Iris pigment epithelial cell (primary cell): ENCODE measurements at places on chromosomes 5 and 9.

DNA sequence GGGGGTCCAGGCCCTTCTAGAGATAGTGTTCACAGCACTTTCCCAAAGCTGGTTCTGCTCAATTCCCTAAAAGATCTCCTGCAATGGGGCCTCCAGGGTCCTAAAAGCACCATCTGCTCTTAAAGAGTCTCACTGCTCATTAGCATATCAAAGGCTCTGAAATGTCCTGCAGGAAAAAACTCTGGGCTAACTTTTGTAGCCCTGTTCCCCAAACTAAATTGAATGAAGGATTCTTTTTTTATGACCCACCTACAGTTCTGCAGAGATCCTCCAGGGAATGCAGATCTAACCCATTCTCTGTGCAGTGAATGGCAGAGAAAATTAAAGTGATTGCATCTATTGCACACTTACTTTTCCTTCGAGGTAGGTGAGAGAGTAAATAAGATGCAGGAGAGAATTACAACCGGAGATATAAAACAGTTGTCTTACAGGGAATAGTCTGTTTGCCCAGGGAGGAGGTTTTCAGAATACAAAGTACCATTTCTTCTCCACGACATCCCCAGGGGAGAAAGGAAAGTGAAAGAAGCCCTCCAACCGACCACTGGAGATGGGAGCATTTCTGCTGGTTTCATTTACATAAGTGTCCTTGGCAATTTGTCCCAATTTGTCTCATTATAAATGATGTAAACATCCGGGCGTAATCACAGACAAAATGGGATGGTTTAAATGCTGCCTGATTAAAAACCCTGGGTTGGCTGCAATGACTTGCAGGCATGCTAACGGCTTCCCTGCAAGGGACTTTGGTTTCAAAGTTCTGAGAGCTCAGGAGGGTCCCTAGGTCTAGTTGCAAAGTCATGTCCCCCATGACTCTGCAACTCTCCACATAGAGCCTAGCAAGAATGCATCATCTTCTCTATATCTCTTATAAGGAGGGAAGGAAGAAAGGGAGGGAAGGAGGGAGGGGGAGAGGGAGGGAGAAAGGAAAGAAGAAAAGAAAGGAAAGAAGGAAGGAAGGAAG lies 114.0 kb downstream of the KCNIP1 start:
- DNase-seq = no peak

- DNase-seq = no peak
These were observed 298.3 kb upstream of the TNC start for GRCh38 chr9:115416299-115416698.

DNA sequence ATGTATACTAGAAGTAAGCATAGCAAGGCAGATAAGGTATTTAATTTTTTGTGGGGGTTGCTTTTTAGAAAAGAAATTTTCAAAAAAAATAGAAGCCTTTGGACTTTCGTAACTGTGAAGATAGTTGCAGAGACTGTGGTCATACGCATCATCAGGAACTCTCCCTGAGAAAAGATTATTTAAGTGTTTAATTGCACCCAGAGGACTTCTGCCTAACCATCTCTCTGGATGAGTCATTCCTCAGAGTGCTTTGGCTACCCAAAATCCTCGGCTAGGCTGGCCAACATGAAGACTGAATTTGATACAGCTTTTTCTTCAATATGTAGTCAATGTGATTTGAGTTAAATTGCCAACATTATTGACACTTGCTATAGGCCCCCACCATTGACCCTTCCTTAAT lies 296.4 kb downstream of the TLR4 start:
- DNase-seq = no peak

- no peak for DNase-seq
These were observed 1.6 kb downstream of the WDR38 start for GRCh38 chr9:124854822-124855221.

- no peak for DNase-seq
These were observed 590 bp downstream of the PCDHA6 start for GRCh38 chr5:140828362-140828737.

GRCh38 chr5:143121135-143121475 lies 282.4 kb downstream of the NR3C1 start:
- DNase-seq = no peak

DNA sequence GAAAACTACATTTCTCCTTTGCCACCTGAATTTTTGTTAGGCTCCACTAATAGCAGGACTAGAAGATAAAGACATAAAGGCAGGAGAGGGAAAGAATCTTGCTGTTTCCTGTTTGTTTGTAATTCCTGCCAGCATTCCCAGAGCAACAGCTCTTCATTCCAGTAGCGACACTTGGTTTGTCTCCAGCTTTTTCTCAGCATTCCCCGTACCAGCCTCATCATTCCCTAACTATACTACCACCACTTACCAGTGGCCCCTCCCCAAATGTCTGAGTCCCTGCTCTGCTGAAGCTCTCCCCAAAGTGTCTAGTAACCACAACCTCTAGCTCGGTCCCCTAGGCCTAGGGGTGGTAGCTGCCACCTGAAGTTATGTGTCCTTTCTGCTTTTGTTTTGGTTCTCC lies 18.6 kb downstream of the CETN3 start:
- DNase-seq = no peak

DNA sequence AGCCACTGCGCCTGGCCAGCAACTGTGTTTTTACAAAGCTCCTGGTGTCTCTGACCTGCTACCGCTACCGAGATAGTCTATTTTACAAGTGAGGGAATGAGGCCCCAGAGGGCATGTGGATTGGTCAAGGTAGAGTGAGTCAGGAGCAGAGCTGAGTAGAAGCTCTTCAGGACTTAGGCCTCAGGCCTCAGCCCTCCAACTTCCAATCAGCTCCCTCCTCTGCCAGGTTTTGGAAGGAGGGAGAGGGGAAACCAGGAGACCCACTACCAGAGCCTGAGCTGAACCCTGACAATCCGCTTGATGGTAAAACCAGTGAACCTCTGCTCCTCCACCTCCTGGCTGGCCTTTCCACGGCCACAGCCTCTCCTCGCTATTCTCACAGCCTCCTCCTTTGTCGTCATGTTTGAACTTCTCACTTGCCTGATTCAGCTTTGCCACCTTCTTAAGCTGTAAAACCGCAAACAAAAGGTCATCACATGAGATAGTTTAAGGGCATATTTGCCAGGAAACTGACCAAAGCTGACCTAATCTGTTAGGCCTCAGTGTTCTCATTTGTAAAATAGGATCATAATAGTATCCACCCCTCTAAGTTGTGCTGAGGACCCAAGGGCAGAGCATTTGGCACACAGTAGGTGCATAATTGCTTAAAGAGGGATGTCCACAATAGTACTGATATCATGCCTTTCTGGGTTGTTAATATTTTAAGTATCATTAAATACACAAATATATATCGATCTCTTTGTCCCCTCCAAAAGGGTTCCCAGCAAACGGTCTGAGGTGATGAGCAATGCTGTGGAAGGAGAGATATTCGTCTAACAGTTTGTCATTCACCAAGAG lies 1.7 kb downstream of the TRAF1 start:
- DNase-seq = no peak

DNA sequence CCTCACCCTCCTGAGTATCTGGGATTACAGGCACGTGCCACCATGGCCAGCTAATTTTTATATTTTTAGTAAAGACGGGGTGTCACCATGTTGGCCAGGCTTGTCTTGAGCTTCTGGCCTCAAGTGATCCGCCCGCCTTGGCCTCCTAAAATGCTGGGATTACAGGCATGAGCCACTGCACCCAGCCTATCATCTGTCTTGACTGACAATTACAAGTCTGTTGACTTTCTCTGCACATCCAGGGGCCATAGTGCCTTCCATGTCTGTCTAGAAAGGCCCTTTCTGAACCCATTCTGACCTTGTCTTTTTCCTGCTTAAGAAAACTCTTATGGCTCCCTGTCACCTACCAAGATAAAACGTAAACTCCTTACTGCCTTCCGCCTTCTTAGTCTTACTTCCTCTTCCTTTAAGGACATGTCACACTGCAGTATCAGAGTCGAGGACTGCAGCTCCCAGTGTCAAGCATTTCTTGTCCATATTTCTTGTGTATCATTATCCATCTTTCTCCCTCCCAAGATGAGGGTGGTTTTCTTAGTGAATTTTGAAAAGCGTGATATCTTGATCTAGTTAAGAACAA lies 49.9 kb upstream of the SHB start:
- DNase-seq = no peak

GRCh38 chr9:89804766-89805531 lies 200.1 kb downstream of the GADD45G start:
- DNase-seq = no peak

GRCh38 chr9:89562186-89562814 lies 42.5 kb upstream of the GADD45G start:
- peak; percentile 23 for DNase-seq

DNA sequence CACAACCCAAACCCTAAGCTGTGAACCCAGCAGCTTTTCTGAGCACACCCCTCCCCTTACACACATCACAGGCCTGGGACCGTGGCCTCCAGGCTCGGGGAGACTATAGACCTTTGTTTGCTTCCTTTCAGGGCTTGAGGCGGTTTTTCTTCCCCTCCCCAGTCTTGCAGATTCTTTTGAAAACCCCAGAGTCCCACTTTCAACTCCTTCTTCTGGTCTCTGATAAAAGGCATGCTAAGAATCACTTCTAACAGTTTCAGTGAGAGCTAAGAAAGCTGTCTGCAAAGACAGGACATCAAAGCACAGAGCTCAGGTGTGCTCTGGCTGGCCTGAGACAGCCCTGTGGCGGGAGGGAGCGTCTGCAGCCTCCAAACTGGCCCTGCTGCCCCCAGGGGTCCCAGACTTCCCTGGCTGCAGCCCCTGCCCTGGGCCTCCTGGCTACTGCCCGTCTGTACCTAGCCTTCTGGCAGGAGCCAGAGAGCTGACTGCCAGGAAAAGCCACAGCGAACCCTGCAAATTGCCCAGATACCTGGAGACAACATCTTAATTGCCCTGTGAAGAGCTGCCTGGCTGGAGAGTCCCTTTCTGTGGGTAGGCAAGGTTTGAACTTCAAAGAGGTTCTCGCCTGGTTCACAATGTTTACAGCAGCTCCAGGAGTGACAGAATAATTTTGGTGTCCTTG lies 138.9 kb downstream of the GADD45G start:
- DNase-seq = no peak

- no peak for DNase-seq
These were observed 1.2 kb downstream of the EXOC3 start for GRCh38 chr5:444226-444625.
